ENCODE measurements at places on chromosomes 5 and 9.

DNA sequence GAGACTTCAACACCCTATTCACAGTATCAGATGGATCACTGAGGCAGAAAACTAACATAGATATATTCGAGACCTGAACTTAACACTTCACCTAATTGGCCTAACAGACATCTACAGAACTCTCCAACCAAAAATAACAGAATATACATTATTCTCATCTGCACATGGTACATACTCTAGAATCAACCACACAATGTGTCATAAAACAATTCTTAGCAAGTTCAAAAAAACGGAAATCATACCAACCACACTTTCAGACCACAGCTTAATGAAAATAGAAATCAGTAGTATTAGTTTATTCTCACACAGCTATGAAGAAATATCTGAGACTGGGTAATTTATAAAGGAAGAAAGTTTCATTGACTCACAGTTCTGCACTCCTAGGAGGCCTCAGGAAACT lies 387.9 kb downstream of the DEPDC1B start:
- no peak for DNase-seq

- no peak for DNase-seq
These were observed 15.6 kb upstream of the BICD2 start for GRCh38 chr9:92780206-92780605.

- no peak for DNase-seq
These were observed 36.3 kb downstream of the OLFM1 start for GRCh38 chr9:135123773-135124134.

DNA sequence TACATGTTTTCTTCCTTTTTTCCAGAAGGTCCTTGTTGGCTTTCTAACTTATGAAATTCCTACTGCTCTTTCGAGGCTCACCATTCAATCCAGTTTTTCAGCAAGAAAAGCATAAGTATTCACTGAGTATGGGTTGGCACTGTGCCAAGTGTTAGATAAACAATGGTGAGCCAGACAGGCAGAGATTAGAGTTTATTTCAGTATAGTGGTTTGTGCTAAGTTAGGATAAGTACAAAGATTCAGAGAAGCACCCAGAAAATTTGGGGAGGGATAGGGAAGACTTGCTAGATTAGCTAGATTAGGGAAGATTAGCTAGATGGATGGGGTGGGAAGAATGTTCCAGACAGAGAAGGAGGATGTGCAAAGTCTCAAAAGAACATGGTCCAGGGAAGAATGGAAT lies 122.9 kb downstream of the OXCT1 start:
- DNase-seq: no peak

DNA sequence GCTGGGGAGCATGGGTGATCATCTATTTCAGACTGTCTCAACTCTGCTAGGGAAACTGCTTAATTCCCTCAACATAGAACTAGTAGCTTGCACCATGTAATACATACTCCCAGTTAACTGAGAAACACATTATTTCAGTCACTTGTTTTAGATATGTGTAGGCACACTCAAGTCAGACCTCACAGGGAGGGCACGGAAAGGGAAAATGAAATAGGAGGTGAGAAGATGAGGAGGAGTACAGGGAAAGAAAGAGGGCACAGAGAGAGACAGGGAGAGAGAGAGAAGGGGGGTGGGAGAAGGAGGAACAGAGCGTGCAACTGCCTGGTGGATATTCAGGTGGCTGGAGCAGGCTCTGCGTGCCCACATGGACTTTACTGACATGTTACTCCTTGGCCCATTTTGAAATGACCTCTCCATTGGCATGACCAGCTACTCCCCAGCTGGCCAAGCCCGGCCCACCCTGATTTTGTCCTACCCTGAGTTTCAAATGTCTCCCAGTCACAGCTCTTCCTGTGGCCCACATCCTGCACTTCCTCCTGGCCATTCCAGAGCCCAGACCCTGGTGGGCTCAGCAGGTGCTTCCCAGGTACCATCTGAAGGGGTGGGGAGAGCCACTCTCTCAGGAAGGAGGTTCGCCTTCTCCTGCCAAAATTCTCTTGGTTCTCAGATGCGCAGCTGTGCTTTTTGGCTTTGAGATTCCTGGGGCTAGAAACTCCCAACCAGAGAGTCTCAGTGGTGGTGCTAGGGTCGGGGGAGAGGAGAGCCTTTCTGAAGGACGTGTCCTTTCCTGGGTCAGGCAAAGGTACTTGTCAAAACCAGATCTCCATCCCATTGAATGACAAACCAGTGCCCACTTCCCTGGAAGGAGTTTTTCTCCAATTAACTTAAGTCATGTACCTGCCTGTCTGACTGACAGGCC lies 229.4 kb downstream of the FSTL4 start:
- DNase-seq: no peak

- DNase-seq: no peak
These were observed 142.7 kb downstream of the CACNA1B start for GRCh38 chr9:138020120-138020794.

GRCh38 chr9:83509402-83509801 lies 28.8 kb downstream of the FRMD3 start:
- no peak for DNase-seq

DNA sequence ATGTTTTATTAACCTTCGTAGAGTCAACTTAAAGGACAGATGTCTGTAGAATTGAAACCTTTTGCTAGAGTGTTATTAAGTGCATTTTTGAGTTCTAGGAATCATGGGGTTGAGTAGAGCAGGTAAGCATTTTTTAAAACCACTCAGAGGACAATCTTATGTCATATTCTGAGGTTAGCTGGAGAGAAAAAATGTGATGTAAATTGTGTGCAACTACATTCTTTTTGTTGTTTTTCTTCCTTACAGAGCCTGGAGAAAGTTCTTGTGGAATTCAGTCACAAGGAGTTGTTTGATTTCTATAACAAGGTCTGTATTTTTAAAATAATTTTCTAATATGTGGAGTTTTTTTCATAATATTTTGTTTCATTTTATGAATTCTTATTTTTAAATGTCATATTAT lies 206.4 kb downstream of the COMMD10 start:
- no peak for DNase-seq

DNA sequence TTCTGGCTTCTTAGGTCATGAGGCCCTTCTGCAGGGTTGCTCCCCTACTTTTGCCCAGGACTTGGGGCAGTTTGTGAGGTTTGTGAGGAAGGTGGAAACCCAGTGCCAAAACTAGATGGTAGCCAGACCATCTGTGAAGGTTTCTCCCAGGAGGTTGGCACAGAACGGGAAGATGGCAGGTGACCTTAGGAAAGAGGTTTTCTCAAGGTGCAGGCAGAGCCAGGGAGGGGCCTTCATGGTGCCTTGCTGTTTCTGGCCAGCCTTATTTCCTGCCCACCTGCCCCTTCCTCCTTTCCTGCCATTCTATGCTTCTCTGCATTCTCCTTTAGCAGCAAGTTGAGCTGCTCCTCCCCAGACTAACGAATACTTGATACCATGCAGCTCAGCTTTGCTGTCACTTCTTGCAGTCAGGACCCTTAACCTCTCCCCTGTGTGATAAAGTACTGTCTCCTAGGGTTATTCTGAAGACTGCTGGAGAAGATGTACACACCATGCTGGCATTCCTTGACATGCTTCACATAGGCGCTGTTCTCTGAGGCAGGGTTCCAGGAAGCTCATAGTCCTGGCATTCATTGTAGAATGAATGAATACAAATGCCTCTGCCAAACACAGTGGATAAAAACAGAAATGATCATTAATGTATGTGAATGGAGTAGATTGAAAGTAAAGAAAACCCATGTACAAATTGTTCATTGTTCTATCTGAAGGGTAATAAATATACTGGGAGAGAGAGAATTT lies 154.3 kb downstream of the KDM4C start:
- DNase-seq: no peak

DNA sequence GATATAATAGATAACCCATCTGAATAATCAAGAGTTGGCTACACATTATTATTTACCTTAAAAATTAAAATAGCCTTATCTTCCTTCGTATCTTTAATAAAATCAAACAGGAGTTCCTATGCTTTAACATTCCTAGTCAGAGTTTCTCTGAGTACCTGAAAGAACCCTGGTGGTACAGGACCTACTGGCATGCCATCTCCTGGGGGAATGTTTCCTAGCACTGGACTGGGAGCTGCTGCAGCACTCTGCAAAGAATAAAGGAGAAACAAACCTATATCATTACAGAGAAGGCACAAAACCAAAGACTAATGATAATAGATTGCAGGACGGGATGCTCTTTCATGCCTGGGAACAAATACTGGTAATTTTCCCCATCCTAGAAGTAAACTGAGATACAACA lies 119.5 kb upstream of the ACOT12 start:
- no peak for DNase-seq

DNA sequence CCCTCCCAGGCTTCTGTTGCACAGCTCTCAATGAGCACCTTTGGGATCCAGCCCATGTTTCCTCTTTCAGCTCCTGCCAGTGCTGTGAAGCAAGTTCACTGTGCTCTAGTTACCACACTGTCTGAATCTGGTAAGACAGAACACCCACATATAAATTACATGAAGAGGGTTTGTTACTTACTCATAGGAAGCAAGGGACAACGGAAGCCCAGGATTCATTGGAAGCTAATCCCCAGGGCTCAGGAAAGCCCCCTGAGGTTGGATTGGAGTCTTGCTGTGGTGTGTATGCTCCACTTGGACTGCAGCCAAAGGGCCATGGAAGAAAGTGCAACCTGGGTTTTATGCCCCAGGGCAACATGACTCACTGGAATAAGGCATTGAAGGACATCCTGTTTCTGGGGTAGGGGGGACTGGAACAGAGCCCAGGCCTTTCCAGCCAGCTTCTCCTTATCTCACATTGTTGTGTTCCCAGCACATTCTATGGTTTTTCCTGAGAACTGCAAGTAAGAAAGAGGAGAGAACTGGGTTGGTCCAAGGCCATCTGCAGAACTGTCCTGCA lies 15.6 kb upstream of the CLK4 start:
- no peak for DNase-seq

DNA sequence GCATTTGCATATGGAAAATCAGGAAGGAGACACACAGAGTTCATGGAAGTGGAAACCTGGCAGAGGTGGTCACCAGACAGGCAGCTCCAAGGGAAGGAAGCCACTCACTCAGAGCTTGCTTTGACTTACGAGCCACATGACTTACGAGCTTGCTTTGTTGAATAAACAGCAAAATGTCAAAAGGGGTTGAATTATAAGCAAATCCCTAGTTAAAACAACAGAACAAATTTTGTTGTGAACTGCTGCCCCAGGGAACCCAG lies 164.3 kb downstream of the SYK start:
- DNase-seq: no peak

DNA sequence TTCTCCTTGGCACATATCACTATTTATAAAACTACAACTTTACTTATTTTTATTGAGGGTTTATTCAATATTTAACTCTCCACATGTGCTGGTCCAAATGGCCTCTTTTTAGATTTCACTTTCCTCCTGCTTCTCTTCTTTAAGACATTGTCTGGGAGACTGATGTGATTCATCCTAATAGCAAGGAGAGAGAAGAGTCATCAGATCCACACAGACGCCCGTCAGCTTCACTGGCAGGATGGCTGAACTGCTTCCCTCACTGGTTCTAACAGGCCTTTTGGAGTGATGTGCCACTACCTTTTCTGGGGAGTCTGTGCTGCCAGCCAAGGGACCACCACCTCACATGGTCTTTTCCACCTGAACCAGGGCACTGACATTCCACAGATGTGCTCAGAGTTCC lies 16.5 kb upstream of the ROR2 start:
- DNase-seq: no peak

- no peak for DNase-seq
These were observed 121.1 kb downstream of the ADCY2 start for GRCh38 chr5:7517006-7517405.

- DNase-seq: peak; percentile 6
These were observed 35.0 kb upstream of the DMRT1 start for GRCh38 chr9:806285-807156.

DNA sequence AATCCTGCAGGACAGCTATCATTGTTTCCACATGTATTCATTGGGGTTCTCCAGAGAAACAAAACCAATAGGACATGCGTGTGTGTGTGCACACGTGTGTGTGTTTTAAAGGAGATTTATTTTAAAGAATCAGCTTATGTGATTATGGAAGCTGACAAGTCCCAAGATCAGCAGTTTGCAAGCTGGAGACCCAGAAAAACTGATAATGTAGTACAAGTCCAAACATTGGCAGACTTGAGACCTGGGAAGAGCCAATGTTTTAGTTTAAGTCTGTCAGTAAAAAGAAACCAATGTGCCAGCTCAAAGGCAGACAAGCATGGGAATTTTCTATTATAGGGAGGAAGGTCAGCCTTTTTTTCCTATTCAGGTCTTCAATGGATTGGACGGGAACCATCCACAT lies 35.3 kb downstream of the ADRB2 start:
- DNase-seq: no peak

DNA sequence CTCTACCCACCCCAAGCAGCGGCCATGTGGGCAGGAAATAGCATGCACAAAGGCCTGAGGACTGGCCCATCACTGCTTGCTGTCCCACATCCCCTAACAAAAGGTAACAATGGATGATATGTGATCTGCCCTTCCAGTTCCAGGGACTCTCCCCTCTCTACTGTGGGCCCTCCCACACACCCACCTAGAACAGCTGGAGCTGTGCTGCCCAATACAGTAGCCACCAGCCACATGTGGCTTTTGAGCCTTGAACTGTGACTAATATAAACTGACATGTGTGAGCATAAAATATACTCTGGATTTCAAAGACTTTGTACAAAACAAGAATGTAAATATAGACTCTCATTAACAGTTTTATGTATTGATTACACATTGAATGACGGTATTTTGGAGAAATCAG lies 78.1 kb downstream of the C5orf15 start:
- DNase-seq: no peak

- DNase-seq: no peak
These were observed 5.9 kb downstream of the MED10 start for GRCh38 chr5:6372251-6373080.

- no peak for DNase-seq
These were observed 73.2 kb upstream of the SH3PXD2B start for GRCh38 chr5:172527559-172527958.

DNA sequence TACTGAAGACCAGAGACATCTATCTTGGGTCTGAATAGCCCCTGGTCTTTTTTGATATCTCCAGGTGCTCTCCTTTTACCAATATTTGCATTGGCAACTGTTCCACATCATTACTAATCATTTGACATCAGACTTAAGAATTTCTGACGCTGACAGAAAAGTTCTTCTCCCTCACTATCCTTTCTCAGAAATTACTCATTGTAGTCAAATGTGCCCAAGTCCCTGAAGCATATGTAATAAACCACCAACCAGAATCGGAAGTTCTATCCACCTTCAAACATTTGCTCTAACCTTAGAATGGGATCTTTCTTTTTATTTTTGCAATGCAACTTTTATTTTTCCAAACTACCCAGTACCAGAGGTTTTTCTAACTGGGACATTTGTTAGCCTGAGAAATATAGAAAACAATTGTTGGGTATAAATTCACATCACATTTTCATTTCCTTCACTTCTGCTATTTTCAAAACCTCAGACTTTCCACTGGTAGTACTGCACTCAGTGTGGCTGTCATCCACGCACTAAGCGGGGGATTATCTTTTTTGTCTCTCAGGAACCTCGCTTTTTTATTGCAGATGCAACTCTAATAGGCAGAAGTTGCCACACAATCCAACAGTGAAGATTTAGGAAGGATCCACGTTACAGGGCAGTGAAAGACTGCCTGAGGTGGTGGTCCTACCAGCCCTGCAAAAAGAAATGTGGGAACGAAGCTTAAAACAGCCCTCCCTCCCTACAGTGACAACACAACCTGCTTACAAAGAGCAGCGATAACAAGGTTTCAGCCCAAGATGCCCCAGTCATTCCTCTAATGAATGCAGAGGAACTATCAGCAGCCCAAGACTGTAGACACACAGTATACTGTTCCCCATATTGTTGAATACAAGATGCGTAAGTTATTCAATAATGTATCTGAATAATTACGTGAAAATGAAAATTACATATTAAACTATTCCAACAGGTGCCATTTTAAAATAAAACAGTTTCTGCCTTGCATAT lies 201.2 kb downstream of the EBF1 start:
- DNase-seq: no peak

Data from stimulated activated CD4-positive, alpha-beta T cell treated with anti-CD3 and anti-CD28 coated beads, Interleukin-4, amount 100 ng/mL, for 24 hours (primary cell).